ENCODE measurements at places on chromosomes 12 and 14.

DNA sequence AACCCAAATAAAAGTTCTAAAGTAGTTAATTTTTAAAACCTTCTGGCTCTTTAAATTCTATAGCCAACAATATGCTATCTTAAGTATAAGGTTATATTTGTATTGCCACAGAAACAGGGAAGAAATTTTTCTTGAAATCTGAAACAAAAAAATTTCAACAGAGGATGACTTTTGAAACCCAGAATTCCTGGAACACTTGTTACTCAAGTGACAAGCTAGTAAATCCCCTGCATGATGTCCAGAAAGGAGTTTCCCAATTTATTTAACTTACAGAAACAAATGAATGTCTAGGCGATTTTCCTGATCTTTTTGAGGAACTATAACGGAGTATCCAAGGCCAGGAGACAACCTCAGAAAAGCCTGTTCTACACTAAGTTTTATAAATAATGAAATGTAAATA lies 69.6 kb downstream of the SLC41A2 start:
- DNase-seq, result no peak

- peak; percentile 66 for DNase-seq
These were observed 125.1 kb upstream of the TBX3 start for GRCh38 chr12:114809097-114809496.

GRCh38 chr12:12336049-12336411 lies 14.0 kb downstream of the MANSC1 start:
- no peak for DNase-seq

- DNase-seq, result no peak
These were observed 56.2 kb downstream of the SSPN start for GRCh38 chr12:26251600-26251999.

GRCh38 chr12:124764451-124764850 lies 99.2 kb downstream of the SCARB1 start:
- no peak for DNase-seq

DNA sequence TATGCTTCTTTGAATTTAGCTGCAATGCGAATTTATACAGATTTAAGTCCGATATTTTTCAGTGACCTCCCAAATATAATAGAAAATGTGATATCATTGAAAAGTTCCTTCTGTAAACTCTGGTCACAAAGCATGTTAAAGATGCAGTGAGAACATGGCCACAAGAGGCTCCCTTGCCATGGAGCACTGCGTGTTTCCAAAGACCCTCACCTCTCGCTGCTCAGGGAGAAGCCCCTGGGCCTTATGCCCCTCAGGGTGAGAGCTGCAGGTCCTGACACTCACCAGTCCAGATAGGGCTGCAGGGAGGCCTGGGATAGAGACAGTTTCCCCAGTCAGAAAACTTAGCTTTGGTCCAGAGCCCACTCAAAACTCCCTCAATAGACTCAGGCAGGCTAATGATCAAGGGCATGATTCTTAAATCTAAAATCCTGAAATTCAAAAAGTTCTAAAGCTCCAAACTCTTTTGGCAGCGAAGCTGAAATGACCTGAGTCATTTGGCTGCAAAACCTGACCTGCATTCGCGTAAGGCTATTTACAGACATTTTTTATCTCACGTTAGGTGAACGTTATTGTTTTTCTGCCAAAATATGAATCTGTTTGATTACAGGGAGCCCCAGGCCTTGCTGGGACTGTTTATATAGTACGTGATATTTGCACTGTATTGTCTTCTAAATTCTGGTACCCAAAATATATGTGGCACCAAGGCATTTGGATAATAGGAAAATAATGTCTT lies 67.8 kb downstream of the CAPZA3 start:
- peak; percentile 61 for DNase-seq

- no peak for DNase-seq
These were observed 536 bp downstream of the TM7SF3 start for GRCh38 chr12:27013611-27014084.

DNA sequence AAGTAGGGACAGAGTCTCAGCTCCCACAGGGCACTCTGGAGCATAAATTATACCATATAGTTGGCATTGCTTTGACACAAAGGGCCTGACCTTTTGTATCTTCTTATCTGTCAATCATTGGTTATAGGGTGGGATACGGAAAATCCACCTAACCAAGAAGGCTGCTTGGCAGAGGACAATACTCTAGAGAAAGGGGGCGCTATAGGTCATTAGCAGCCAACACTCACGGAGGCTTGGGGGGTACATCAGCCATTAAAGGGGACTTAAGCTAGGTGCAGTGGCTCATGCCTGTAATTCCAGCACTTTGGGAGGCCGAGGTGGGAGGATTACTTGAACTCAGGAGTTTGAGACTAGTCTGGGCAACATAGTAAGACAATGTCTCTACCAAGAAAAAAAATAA lies 22.9 kb downstream of the SPTSSA start:
- no peak for DNase-seq

DNA sequence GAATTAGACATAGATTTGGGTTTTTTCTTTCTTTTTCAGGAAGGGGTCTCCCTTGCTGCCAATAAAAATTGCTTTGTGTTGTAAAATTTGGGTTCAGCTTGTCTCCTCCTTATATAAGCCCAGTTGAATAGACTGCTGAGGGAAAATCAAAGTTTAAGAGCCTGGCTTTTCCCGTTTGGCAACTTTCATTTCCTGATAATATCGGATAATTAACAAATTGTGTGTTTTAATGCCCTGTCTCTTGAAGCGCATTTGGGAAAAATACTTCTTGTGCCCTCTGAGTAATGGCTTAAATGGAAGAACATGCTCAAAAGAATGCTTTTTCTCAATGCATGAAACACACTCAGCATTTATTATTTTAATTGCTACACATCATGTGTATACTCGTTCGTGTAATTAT lies 198.0 kb upstream of the DCN start:
- no peak for DNase-seq

DNA sequence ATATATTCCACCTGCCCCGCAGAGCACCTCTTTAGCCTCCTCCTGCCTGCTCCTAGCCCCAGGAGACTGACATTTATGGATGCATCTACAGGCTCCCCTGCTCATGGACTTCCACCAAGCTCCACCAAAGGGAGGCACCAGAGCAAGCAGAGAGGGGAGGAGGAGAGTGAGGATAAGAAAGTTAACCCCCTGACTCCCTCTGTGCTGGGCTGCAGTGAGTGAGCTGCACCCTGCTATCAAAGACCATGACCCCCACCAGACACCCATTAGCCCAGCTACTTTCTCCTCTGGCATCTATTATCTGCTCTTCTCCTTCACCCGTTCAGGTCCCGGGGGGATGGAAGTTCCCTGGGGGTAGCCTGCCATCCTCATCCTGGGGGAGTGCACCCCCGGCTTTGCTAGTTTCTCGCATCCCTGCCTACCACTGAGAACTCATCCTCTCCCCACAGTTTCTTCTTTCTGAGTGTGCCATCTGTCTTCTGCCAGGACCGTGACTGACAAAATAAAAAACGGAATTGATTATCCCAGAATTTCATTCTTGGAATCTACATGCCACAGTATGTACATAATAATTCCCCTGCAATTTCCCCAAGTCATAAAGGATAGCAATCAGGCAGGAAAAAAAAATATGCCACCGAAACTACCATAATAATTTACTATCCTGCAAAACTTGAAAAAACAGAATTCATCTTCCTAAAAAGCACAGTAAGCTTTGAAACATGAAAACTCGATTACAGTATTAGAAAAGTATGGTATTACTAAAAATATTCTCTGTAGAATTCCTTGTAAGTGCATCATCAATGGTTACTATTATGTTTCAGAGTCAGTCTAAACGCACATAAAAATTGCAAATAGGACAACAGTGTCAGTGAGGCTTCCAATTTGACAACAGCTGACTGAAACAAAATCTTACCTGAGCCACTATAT lies 45.2 kb downstream of the FOXN3 start:
- DNase-seq, result no peak

DNA sequence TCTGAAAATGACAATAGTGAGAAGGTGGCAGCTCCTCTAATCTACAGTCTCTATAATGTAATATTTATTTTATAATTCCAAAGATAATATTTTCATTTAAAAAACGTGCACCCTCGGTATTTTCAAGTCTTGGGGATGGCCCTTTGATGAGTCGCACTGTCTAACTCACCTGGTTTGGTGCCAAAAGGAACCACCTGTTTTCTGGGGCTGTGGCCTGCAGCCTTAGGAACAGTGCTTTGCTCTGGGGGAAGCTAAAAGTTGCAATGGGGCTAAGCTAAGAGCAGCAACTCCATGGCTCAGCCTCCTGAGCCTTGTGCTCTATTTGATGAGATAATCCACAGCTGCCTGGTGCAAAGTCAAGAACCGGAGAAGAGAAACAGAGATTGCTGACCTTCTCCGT lies 6.4 kb upstream of the ENDOU start:
- no peak for DNase-seq

GRCh38 chr12:122449317-122449716 lies 26.8 kb upstream of the CLIP1 start:
- DNase-seq, result no peak

GRCh38 chr14:105145381-105146180 lies 23.0 kb downstream of the JAG2 start:
- DNase-seq, result peak; percentile 51

DNA sequence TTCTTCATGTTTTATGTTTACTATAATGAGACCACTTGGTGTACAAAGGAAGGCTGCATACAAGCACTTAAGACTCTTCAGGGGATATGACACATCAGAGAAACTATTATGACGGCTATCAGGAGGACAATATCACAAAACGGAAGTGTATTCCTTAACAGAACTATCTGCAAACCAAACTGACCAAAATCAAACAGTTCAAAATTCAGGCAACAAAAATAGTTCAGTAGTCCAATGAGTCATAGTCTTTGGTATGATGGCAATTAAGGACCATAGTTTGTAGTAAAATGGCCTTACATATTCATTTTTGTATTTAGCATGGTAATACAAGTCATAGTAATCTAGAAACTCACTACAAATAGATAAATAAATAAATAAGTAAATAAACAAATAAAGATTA lies 1638.7 kb upstream of the SEL1L start:
- DNase-seq, result no peak

DNA sequence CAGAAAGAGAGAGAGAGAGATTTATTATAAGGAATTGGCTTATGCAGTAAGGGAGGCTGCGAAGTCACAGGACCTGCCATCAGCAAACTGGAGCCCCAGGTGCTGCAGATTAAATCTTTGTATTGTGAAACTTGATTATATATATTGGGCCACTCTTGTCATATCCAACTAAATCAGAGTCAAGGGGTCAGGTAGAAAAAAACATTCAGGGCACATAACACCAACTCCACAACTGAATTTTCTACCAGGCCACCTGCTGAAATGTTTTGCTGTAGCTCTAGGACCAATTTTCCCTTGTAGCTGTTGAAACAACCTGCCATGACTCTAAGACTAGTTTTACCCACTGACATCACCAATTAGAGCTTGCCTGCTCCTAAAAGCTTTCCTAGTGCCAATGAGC lies 1240.8 kb downstream of the SLC16A7 start:
- no peak for DNase-seq

GRCh38 chr12:108800591-108800990 lies 56.8 kb downstream of the SSH1 start:
- no peak for DNase-seq

DNA sequence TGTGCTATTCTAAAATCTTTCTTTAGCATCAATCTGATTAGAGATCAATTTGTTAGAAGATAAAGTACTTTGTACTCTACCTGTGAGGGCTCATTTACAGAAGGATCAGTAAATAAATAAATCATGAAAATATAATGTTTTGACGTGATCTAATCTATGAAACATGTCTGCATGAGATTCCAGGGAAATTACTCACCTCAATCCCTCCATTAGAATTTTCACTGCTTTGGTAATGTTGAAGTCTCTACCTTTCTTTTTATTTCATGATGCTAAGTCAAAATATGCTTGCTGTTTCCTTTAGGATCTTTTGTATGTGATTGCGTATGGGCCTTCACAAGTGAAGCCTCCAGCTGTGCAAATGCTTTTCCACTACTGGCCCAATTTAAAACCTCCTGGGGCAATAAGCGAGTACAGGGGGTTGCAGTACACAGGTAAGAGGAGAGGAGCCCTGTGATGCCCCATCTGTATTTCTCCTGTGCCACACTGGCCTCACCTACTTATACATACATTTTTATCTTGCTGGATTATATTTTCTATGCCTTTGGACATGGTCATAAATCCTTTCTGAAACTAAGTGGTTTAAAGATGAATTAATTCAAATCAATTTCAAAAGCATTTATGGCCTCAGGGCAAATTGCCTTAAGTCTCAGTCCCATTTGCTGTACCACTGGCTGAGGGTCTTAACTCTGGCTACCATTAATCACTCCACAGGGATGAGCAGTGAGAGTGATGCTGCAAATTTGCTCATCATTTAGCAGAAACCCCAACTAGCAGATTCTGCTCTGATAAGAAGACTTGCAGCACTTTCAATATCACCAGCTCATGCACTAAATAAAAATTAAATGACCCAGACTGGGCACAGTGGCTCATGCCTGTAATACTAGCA lies 66.4 kb downstream of the UNC79 start:
- no peak for DNase-seq

- DNase-seq, result no peak
These were observed 11.1 kb downstream of the BCL11B start for GRCh38 chr14:99260587-99261551.

DNA sequence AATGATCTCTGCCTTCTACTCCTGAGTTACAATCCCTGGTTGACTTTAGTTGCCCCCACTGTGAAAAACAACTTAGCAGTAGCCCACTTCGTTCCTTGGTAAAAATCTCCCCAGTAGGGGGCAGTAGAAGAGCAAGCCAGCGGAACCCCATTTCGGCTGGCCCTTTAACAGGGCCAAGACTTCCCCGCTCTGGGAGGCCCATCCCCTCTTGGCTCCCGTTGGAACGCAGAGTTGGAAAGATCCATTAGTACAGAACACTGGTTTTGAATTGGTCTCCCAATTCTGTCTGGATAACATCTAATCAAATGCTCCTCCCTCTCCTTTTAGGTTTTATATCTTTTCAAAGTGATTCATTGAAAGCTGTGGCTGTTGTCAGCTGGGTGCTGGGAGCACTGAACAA lies 1133.3 kb downstream of the BCL11B start:
- peak; percentile 62 for DNase-seq

GRCh38 chr14:57979376-57980048 lies 113.6 kb upstream of the SLC35F4 start:
- no peak for DNase-seq

DNA sequence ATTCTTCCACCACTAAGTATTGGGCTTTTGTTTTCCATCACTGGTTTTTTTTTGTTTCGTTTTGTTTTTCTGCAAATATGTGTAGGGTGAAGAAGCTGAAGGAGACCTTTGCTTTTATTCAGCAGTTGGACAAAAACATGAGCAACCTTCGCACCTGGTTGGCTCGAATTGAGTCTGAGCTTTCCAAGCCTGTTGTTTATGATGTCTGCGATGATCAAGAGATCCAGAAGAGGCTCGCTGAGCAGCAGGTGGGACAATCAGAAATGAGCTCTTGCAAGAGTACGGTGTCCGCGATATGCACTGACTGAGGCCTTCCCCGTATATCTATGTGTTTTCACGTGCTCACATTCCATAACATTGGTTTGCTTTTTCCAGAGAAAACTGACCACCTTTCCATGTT lies 91.5 kb downstream of the ESR2 start:
- no peak for DNase-seq

Data from islet precursor cell (in vitro differentiated cells).